ENCODE measurements at places on chromosomes 6 and 20.

GRCh38 chr6:106379951-106380350, 19.4 kb downstream of the CRYBG1 start:
- no peak for DNase-seq

- DNase-seq, result no peak
Measured at GRCh38 chr20:10824750-10825500, 151.1 kb upstream of the JAG1 start.

GRCh38 chr6:101102702-101103101, 221.6 kb upstream of the ASCC3 start:
- DNase-seq, result no peak

- DNase-seq, result no peak
Measured at GRCh38 chr6:112085286-112086065, 1.8 kb downstream of the TUBE1 start.

GRCh38 chr6:11978169-11978987, 33.7 kb upstream of the HIVEP1 start:
- no peak for DNase-seq

DNA sequence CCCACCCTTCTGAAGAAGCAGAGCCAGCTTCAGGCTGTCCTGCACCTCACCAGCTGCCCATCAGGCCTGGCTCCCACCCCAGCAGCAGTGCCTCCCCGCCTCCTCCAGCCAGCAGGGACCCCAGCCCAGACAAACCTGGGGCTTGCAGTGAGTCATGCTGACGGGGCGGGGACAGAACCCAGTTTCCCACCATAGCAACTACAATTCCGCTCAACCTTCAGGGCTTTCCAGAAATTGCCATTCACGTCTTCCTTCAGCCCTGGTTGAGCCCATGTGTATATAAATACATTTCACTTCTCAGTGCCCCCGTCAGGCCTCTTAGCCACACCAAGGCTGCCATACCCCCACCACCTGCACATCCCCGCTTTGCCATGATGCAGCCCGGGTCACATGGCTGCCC, 4.4 kb downstream of the SPDEF start:
- no peak for DNase-seq

DNA sequence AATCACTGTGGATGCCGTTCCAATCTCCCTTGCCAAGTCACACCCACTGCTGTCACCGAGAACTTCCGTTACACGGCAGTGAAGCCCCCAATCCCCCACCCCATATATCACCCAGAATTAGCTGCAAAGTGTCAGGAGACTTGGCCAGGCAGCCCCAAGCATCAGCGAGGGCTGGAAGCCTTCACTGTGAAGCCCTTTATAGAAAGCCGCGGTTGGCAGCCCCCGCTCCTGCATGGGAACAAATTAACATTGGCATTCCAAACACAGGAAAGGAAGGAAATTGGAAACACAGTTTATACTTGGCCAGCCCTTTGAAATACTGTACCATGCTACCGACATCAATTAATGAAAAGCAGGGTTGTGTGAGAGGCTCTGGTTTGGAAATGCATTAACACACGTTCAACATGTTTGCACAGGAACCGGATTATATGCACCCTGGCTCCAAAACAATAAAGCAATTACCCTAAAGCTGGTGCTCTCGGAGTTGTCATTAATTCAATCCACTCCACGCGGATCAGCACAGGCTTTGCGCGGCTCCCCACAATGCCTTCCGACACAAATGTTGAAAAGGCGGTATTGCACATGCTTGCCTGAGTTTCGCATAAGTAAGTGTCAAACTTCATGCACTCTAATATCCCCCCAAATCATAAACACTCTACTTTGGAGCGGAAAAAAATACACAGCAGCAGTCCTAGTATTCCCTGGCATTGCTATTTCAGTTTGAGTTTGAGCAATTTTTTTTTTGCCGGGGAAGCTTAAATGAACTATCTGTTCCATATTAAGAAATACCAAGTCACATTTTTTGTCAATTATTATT, 7.1 kb downstream of the BMP7 start:
- DNase-seq, result no peak

DNA sequence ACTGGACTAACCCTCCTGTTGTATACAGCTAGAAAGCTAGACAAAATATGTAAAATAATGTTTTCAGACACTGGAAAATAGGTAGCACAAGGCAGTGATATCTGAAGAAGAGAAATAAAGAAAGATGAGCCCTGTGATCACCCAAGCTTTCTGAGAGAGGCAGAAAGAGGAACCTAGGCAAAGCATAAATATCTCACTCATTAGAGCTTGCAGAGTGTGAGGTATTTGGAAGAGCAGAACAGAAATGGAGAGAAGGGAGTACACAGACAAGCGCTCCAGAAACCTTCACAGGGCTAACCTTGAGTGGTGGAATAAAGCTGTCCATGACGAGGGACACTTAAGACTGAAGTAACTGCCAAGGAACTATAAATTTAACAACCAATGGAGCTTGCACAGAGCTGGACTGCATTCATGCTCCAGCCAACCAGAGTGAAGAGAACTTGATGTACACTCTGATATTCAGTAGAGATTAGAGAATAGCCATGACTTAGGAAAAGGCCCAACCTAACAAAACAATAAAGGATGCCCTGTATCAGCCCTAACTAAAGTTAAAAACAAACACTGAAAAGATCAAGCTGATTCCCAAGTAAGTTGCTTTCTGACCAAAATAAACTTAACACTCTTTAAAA, 280.9 kb upstream of the STXBP5 start:
- no peak for DNase-seq

DNA sequence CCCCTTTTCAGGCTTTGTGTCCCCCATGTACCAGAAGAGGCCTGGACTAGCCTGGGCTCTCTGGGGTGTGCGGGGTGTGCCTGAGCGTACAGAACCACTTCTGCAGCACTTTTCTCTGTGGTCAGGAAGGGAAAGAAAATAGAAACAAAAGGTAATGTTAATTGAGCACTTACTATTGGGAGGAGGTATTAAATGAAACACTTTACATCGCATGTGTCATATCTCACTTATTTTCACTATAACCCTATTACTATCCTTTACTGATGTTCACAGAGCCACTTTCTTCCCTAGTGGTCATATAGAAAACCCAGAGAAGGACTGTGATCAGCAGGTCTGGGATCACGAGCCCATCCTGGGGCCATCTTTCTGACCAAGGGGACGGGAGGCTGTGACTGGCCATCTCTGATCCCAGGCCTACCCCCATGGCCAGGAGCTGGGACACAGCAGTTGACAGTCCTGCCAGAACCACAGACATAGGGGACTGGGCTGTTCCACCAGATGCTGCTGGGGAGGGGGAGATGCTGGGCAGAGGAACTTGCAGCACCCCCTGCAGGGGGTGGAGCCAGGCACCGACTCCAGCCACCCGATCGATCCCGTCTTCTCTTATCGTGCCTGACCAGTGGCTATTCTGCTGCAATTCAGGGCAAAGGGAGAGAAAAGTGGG, 107.6 kb downstream of the VEGFA start:
- DNase-seq, result no peak

GRCh38 chr6:73929405-73929804, 233.4 kb downstream of the CD109 start:
- no peak for DNase-seq

- DNase-seq, result no peak
Measured at GRCh38 chr6:77425216-77425615, 38.1 kb downstream of the HTR1B start.

DNA sequence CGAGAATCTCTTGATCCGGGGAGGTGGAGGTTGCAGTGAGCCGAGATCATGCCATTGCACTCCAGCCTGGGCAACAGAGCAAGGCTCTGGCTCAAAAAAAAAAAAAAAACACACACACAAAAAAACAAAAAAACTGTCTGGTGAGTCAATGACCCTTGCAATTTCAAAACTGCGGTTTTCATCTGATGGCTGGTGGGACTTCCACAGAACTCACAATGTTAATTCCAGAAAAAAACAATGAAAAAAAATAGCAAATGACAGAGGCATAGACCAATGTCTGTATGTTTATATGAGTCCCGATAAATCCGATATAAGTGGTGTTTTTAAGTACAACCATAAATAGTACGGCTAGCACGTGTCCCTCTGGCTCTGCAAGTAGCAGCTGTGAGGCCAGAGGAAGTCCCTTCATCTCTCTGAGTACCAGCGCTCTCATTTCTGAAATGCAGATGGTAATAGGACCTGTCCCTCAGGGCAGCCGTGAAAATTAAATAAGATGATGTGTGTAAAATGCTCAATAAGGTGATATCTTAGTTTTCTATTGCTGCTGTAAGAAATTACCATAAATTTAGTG, 21.9 kb upstream of the PTPN1 start:
- DNase-seq, result no peak

DNA sequence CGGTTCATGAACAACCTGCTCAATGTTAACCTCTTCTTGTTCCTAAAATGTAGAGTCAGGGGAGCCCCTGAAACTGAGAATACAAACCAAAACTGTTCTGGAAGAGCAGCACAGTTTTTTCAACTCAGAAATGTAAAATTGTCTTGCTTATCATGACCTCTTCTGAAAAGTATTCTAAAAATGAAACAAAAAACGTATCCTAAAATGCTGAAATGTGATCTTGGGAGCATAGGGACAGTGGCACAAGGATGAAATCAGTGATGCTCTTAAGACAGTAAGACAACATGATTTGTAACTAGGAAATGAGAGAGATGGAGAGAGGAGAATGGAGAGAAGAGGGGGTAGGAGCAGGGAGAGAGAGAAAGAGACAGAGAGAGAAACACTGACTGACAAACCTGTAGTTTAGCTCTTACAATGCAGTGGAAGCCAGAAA, 27.5 kb downstream of the NCOA7 start:
- no peak for DNase-seq

DNA sequence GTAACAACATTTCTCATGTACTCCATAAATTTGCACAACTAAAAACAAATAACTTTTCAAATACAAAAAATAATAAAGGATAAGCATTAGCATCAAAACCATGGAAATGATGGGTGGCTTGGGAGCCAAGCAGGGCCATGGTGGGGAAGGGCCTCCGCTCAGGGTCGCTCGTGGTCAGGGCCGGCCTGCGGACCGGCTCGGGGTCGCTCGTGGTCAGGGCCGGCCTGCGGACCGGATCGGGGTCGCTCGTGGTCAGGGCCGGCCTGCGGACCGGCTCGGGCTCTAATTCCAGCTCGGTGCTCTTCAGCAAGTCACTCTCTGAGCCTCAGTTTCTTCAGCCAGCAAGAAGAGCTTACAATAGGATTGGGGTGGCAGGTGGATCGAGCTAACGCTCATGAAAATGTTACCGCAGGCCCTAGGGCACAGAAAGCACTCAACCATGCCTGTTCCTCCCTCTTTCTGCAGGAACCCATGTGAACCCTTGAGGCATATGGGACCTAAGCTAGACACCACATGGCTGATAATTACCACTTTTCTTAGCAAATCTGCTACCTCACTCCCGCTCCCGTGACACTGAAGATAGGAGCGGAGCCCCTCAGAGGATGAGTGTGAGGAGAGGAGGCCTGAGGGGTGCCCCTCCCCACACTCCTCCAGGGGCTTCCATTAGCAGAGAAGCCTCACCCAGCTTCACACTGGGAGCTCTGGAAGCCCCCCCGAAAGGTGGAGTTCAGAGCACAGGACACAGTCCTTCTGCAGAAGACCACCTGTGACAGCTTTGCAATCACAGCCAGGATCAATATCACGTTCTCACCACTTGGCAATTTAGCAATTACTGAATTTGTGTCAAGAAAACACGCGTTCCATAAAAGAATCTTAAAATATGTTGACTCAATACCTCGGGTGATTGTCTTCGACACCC, 103.0 kb downstream of the PSMB1 start:
- DNase-seq, result no peak

DNA sequence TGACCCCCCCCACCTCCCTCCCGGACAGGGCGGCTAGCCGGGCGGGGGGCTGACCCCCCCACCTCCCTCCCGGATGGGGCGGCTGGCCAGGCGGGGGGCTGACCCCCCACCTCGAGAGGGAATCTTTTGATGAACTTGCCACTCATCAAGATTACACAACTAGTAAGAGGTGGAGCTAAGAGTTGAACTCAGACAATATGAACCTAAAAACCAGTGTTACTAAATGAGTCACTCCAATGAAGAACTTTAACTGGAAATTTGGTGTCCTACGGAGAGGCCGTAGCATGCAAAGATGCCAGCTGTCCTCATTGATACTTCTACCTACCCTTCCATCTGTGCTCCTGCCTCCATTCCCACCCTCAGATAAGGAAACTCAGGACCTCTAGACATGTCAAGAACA, 42.8 kb downstream of the PFDN4 start:
- DNase-seq, result no peak

DNA sequence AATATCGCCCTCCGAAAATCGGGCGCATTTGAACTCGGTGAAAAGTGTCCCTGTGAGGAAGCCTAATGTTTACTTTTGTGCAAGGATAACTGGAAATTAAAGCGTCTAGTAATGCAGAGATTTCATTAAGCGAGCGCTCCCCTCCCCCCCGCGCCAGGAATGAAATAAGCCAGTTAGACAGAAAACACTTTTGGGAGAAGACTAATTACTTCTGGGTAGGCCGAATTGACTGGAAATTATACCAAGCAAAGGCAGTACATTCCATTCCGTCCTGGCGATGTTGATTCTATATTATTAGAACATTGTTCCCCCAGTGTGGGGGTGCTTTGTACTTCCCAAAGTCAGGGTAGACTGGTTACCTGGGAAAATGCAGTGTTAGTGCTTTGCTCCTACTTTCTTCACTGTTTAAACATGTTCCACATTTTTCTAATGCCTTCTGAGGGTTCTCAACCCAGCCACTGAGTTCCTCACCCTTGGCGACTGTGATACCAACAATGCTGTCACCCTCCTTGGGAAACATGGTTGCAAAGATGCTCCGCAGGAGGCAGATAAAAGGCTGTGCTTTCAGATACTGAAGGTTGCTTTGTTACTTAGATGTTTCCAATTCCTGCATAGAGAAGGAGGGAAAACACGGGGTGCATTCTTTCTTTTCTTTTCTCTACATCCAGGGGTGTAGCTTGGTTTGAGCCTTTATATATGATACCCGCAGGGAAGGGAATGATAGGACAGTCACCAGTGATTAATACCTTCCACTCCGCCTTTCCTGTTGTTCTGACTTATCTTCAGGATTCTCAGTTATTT, 2.6 kb downstream of the GJA1 start:
- no peak for DNase-seq

- no peak for DNase-seq
Measured at GRCh38 chr6:153092082-153093013, 38.7 kb downstream of the RGS17 start.

DNA sequence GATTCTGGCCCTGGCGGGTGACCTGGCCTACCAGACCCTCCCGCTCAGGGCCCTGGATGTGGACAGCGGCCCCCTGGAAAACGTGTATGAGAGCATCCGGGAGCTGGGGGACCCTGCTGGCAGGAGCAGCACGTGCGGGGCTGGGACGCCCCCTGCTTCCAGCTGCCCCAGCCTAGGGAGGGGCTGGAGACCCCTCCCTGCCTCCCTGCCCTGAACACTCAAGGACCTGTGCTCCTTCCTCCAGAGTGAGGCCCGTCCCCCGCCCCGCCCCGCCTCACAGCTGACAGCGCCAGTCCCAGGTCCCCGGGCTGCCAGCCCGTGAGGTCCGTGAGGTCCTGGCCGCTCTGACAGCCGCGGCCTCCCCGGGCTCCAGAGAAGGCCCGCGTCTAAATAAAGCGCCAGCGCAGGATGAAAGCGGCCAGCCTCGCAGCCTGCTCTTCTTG, 868 bp upstream of the SLC2A4RG start:
- DNase-seq, result no peak
